ENCODE measurements at places on chromosomes 5 and 9.

- DNase-seq = no peak
These were observed 137.4 kb downstream of the STK32A start for GRCh38 chr5:147372191-147372590.

DNA sequence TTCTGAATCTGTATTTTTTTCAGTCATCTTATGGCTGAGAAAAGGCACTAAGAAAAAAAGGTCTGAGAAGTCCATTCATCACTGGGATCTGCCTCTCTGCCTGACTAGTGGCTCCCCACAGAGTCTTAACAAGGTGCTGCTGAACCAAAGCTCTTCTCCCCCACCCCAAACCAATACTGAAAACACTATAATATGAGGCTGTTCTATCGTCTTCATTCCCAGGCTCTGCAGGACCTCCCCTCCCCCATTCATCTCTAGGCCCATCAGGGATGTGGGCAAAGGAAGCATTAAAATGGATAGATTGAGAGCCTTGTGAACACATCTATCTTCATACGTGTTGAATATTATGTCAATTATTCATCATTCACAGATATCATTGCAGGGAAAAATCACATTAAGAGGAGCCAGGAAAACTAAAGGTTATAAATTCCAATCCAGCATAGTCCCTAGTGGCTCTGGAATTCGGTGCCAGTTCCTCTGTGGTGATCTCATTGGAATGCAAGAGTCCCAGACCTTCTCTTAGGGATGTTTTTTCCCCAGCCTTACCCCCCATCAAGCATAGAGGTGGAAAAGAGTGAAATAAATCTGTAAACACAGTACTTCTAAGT is 44.3 kb upstream of the GPR151 start:
- DNase-seq = no peak

- no peak for DNase-seq
These were observed 35.4 kb upstream of the GDNF start for GRCh38 chr5:37875051-37875787.

- no peak for DNase-seq
These were observed 3.2 kb upstream of the NUP214 start for GRCh38 chr9:131122158-131122557.

DNA sequence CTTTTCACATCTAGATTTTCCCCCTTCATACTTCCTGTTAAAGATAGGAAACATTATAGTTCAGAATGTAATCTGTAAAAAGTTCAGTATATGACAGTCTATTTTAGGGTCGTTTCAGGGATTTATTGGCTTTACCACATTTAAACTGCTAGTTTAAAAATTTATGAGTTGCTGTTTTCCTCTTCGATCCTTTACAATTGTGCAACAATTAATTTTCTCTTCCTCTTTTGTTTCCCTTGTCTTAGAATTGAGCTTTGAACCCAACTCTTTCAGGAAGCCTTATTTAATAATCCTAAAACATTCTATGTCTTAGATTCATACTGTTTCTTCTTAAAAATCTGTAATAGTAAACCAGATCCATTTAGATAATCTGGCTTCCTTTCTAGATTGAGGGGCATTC is 16.4 kb downstream of the ZSWIM6 start:
- no peak for DNase-seq

DNA sequence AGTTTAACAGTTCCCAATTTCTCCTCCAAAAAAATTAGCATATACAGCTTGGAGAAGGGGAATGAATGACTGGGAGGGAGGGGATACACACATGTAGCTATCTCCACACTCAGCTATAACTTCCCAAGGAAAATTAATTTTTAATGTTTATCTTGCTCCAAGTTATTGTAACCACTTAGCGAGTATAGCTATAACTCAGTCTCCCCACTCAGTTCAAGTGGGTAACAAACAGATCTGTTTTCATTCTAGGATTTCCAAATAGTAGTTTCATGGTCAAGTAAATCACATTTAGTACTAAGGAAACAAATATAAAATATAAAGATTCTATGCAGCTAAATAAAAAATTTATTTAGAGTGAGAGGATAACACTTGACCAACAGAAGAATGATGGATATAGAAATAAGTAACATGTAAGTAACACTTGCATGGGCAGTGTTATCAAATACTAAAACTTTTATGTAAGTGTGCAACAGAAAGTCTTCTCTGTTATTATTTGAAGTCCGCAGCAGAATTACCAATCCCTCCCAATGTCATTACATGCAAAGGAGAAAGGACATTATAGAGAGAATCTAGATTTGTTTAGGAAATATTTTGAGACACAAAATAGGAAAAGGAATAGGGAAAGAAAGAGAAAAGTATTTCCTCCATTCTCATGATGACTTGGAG is 10.2 kb upstream of the NFIB start:
- DNase-seq = no peak

GRCh38 chr5:23930985-23931384 is 423.6 kb downstream of the PRDM9 start:
- DNase-seq = no peak

DNA sequence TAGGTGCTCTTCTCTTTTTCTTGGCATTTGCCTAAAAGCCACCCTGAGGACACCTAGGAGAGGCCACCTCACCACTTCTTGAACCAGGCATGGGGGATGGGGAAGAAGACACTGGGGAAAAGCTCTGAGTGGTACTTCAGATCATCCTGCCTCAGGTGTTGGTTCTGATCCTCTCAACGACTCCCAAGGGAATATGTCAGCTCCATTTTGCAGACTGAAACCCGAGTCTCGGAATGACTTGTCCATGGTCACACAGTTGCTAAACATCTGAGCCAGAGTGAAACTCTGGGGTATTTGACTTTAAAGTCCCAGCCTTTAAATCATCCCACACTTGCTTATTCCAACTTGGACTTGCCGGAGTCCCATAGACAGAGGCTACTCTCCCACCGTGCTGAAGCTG is 120.6 kb upstream of the GABRP start:
- DNase-seq = no peak

GRCh38 chr5:98769210-98769958 is 4.1 kb upstream of the RGMB start:
- no peak for DNase-seq

DNA sequence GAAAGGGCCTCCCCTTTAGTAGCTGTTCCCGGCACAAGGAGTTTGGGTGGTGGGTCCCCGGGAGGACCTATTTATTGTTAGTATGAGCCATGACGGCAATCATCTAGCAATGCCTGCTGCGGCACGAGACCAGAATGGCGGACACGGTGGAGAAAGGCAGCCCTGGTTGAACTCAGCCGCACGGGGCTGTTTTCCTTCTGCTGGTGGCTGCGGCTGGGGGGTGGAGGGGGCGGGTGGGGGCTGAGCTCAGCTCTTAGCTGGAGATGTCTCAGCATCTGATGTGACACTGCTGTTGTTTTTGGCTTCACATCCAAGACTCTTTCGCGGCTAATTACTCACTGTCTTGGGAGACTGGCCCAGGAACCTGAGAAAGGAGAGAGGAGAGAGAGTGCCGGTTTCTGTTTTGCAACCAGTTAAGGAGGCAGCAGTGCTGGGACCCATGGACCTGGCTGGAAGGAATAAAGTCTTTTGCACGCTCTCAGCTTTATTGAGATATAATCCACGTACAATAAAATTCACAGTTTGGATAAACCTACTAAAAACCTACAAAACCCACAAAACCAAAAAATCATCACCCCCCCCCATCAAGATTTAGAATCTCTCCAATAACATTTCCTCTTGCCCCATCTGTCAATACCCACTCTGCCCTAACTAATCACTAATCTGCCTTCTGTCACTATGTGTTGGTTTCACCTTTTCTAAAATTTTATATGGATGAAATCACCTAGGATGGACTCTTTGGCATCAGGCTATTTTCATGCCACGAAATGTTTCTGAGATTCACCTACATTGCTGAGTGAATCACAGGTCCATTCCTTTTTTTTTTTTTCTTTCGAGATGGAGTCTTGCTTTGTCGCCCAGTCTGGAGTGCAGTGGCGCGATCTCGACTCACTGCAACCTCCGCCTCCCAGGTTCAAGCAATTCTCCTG is 81.8 kb upstream of the NEURL1B start:
- DNase-seq = no peak

- DNase-seq = no peak
These were observed 6.2 kb downstream of the TGFBI start for GRCh38 chr5:136034984-136035383.

GRCh38 chr9:76399856-76400255 is 5.6 kb upstream of the RFK start:
- DNase-seq = no peak

- no peak for DNase-seq
These were observed 49.9 kb downstream of the SHB start for GRCh38 chr9:38018958-38019602.

DNA sequence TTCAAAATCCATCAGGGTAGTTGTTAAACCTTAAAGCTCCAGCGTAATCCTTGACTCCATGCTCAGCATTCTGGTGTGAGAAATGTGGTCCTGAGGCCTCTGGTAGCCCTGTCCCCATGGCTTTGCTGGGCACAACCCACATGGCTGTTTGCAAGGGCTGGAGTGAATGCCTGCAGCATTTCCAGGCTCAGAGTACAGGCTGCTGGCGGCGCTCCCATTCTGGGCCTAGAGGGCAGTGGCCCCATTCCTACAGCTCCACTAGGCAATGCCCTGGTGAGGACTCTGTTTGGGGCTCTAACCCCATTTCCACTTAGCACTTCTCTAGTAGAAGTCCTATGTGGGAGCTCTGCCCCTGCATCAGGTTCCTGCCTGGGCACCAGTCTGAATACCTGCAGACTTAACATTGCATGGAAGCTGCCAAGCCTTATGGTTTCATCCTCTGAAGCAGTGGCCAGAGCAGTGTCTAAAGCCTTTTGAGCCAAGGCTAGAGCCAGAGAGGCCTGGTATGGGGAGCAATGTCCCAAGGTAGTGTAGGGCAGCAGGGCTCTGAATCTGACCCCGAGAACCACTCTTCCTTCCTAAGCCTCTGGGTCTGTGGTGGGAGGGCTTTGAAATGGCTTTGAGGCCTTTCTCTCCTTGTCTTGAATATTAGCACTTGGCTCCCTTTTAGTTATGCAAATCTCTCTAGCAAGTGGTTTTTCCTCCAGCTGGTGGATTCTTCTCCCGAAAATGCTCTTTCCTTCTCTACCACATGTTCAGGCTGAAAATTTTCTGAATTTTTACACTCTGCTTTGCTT is 5.8 kb upstream of the ALDH1A1 start:
- DNase-seq = no peak

- no peak for DNase-seq
These were observed 25.1 kb downstream of the FGF18 start for GRCh38 chr5:171444582-171444981.

GRCh38 chr9:93171261-93171990 is 12.5 kb upstream of the WNK2 start:
- no peak for DNase-seq

DNA sequence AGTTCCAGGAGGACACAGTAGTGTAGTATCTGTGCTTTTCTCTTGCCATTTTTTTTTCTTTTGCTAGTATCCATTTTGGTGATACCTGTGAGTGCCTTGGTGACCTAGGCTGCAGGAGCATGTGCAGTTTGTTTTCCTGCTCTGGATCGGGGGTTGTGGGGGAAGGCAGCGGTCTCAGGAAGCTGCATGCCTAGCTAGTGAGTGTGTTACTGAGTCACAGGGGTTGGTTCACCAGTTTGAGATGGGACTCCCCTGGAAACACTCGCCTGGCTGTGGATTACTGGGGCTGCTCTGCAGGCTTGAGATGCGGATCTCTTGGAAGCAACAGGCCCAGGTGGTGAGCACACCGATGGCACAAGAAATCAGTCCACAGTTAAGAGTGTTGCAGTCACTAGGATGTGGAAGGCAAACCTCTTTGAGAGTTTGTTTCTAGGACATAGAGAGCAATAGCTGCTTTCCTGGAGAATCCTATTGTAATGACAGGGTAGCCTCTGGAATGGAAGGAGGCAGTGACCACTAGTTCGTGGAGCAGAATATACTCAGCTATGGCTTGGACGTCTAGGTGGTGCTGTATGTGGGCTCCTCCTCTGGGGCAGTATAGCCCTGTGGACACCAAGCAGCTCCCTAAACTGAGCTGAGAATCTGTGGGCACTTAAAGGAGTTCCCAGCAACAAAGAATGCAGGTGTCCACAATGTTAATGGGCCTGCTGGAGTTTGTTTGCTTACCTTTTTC is 20.0 kb upstream of the SPATA31E1 start:
- DNase-seq = no peak

DNA sequence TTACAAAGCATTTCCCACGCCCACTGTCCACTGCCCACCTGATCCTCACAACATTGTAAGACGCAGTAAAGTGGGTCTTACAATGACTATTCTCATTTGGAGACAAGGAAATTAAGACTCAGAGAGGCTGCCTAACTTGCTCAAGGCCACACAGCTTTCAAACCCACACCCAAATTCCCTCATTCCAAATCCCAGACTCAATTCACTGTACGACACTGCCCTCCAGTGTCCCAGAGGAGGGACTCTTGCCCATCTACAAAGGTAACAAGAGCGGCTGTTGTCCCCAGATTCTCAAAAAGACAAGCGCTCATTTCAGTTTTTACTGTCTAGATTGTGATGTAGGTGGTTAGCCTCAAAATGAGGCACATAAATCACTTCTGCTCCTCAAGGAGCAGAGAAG is 184.6 kb downstream of the ACTL7B start:
- no peak for DNase-seq

- no peak for DNase-seq
These were observed 1.8 kb downstream of the PDLIM4 start for GRCh38 chr5:132259069-132259851.

DNA sequence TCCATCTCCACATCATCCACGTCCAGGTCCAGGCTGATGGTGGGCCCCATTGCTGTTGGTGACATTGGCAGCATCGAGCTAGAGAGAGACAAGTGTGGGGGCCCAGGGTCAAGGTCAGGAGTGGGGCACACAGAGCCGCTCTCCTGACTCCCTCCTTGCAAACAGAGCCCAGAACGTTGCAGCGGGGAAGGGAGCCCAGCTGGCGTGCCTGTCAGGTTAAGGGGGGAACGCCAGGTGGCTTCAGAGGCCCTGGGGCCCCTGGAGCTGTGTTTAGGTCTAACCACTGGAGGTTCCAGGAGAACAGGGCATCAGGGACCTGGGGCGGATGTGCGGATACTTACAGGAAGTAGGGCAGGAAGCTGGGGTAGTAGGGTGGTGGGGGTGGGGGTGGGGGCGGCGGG is 7.5 kb downstream of the RNF44 start:
- DNase-seq = no peak

DNA sequence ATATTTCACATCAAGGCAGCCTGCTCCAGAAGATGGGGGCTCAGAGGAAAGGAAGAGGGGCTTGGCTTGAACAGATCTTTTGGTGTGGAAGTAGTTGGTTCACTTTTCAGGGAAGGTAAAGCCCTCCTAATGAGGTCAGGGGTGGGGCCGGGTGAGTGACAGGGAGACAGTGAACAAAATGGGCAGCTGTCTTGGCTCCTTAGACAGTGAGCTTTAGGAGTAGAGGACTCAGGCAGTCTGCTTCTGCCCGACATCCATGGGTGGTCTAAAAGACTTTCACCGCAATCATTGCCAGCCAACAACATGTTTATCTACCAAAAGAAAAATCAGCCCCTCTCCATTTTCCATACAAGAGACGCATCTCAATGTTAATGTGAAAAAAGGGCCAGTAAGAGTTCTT is 241.0 kb downstream of the EBF1 start:
- DNase-seq = no peak

GRCh38 chr9:720239-720881 is 121.1 kb upstream of the DMRT1 start:
- no peak for DNase-seq

- DNase-seq = no peak
These were observed 156.2 kb upstream of the SLC44A1 start for GRCh38 chr9:105087910-105088898.
